ENCODE measurements at places on chromosomes 5 and 9.

GRCh38 chr9:136541709-136542108, 4.1 kb downstream of the NOTCH1 start:
- no peak overlapping the region for H3K4me3 ChIP-seq
- no peak overlapping the region for H3K27ac ChIP-seq
- H3K4me1 ChIP-seq, result 0 out of 2 replicates have a peak, but pooled peaks cover under 1% of the 10 kb centered on the region
- H3K36me3 ChIP-seq, result no peaks in the 10 kb centered on the region
- no peaks in the 10 kb centered on the region for H3K27me3 ChIP-seq
- DNase-seq, result no peak

DNA sequence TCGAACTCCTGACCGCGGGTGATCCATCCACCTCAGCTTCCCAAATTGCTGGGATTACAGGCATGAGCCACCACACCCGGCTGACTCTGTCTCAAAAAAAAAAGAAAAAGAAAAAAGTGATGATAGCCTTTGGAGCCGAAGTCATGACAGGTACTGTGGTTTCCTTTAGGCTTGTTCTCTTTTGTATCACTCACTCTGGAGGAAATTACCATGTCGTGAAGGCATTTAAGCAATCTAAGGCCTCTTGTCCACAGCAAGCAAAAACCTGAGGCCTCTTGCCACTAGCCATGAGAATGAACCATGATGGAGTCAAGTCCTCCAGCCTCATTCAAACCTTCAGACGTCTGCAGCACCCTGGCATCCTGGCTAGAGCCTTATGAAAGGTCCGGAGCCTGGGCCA, 286.1 kb downstream of the RAB3C start:
- H3K27ac ChIP-seq, result no peak overlapping the region
- H3K27me3 ChIP-seq, result peaks cover 28% of the 10 kb centered on the region
- H3K4me1 ChIP-seq, result no peaks in the 10 kb centered on the region
- H3K36me3 ChIP-seq, result no peaks in the 10 kb centered on the region

GRCh38 chr9:75811692-75812091, 78.8 kb upstream of the PCSK5 start:
- H3K27me3 ChIP-seq, result no peaks in the 10 kb centered on the region
- no peak for DNase-seq
- no peak overlapping the region for H3K4me3 ChIP-seq
- no peak overlapping the region for H3K27ac ChIP-seq
- no peaks in the 10 kb centered on the region for H3K4me1 ChIP-seq

DNA sequence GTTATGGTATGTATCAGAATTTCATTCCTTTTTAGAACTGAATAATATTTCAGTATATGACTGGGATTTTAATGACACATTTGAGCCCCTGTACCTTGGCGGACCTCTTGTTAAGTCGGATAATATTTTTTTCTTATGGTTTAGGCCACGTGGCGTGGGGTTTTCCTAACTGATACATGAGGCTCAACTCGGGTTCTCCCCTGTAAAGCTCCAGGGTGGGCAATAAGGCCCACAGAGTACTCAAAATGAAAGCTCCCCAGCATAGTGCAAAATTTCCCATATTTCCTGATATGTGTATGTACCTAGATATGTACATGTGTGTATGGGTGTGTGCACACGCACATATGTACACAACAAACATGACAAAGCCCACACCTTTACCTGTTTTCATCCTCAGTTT, 24.5 kb downstream of the TICAM2 start:
- H3K4me3 ChIP-seq, result no peak overlapping the region
- no peaks in the 10 kb centered on the region for H3K27me3 ChIP-seq
- no peak for DNase-seq
- H3K27ac ChIP-seq, result no peak overlapping the region
- peaks cover 24% of the 10 kb centered on the region for H3K4me1 ChIP-seq

DNA sequence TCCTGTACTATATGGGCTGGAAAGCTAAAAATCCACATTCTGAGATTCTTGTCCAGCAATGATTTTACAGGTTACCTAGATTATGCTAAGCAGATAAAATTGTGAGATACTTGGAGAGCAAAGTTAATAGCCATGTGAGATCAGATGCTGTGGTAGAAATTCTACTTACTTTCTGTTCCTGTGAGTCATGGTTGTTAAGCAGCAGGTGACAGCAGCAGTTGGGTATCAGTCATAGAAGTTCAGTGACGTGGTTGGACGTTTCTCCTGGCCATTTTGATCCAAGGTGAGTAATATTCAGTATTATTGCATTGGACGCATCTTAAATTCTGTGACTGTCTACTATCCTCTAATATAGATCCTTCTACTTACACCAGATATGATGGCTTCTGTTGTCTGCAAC, 524.5 kb downstream of the TMEM38B start:
- no peak overlapping the region for H3K27ac ChIP-seq
- H3K4me3 ChIP-seq, result no peak overlapping the region
- no peaks in the 10 kb centered on the region for H3K4me1 ChIP-seq
- DNase-seq, result no peak
- H3K27me3 ChIP-seq, result no peaks in the 10 kb centered on the region

DNA sequence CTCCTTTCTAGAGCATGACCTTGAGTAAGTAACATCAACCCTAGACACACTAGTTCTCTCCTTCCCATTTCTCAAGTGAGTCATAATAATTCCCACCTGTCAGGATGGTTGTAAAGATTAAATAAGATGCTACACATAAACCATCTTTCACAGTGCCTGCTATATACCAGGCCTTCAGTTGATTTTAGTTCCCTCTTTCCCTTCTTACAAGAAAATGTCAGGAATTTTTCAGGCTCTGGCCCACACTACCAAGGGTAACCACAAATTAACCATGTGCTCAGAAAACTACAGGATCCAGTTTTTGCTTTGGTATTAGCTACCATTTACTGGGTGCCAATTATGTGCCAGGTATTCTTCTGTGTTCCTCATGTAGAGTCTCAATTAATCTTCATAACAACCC, 42.7 kb upstream of the RARS1 start:
- no peaks in the 10 kb centered on the region for H3K4me1 ChIP-seq
- no peaks in the 10 kb centered on the region for H3K36me3 ChIP-seq

DNA sequence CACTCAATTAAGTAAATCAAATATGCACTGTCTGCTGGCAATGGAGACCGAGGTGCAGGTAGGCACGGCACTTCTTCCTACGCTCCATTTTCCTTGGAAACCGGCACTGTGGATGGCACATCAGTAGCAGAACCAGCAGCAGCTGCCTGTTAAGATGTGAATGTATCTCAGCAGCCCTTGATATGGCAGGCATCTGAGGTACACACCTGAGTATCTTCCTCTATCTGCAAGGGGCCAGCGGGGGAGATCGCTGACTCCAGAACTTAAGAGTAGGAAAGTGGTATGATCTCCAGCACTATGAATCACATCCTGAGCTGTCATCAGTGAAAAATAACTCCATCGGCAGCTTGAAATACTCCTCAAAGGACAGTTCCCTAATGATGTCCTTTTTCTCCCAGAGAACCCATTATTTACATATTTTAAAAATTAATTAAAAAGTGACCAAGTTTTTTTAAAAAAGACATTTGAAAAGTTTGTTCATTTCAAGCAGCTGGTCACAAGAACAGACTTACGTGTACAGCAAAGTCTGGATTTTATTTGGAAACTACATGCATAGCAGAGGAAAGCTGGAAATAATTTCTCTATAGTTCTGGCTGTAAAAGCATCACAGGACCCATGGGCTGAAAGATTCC, 97.1 kb downstream of the ADAMTS12 start:
- peak overlapping the region; percentile 51 for H3K4me3 ChIP-seq
- peak; percentile 69 for DNase-seq
- H3K36me3 ChIP-seq, result no peaks in the 10 kb centered on the region
- H3K27ac ChIP-seq, result 0 out of 2 replicates have a peak overlapping the region, but pooled peaks have one; percentile 39

GRCh38 chr9:133371261-133371711, 4.6 kb downstream of the SURF4 start:
- 0 out of 2 replicates have a peak overlapping the region, but pooled peaks have one; percentile 11 for H3K4me3 ChIP-seq
- H3K4me1 ChIP-seq, result peaks cover 56% of the 10 kb centered on the region
- peaks cover 22% of the 10 kb centered on the region for H3K36me3 ChIP-seq

DNA sequence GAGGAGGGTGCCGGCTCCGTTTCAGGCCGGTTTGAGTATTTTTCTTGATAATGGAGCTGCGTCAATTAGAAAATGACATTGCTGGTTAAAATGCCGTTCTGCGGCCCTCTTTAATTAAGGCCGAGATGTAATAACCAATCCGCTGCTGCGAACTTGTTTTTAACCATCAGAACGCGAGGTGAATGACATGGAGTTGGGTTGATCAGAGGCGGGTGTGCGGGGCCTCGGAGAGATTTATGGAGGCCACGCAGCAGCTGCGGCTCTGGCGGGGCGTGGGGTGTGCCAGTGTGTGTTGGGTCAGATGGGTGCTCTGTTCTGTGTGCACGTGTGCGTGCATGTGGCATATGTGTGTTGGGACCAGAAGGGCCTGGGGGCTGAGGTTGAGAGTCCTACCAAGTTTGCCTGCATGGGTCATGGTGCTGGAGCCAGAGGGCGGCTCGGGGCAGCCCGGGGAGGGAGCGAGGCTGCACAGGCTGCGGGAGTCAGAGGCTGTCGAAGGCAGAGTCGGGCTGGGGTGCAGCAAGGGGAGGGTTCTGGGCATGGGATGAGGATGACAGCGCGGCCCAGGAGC, 25.4 kb downstream of the RXRA start:
- no peaks in the 10 kb centered on the region for H3K27me3 ChIP-seq
- 0 out of 2 replicates have a peak, but pooled peaks cover 7% of the 10 kb centered on the region for H3K4me1 ChIP-seq
- no peak overlapping the region for H3K27ac ChIP-seq
- DNase-seq, result no peak
- no peak overlapping the region for H3K4me3 ChIP-seq
- H3K36me3 ChIP-seq, result no peaks in the 10 kb centered on the region

GRCh38 chr9:12880406-12881015, 105.7 kb downstream of the LURAP1L start:
- no peaks in the 10 kb centered on the region for H3K27me3 ChIP-seq
- H3K36me3 ChIP-seq, result no peaks in the 10 kb centered on the region
- H3K27ac ChIP-seq, result no peak overlapping the region
- peaks cover 48% of the 10 kb centered on the region for H3K4me1 ChIP-seq
- DNase-seq, result peak; percentile 0

DNA sequence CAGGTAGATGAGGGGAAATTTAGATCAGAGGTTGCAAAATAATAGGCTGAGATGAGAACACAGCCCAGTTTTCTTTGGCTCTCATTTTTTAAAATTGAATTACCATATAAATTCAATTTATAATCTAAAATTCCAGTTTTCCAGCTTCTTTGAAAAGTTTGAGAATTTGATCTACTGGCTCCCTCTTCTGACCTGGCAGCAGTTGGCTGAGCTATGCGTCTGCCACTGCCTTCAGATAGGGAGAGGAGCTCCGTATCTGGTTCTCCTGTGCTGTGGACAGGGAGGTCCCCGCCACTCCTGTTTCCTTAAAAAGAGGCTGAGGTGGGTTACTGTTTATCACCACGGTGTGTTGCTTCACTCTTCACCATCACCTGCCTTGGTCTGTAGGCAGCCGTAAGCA, 103.7 kb downstream of the ARHGAP26 start:
- H3K36me3 ChIP-seq, result no peaks in the 10 kb centered on the region
- no peak overlapping the region for H3K4me3 ChIP-seq
- no peak overlapping the region for H3K27ac ChIP-seq

- no peak overlapping the region for H3K27ac ChIP-seq
- peak overlapping the region; percentile 46 for H3K4me3 ChIP-seq
- H3K4me1 ChIP-seq, result no peaks in the 10 kb centered on the region
- no peaks in the 10 kb centered on the region for H3K36me3 ChIP-seq
- no peaks in the 10 kb centered on the region for H3K27me3 ChIP-seq
These were observed 118.0 kb downstream of the ESM1 start for GRCh38 chr5:54867310-54867944.

GRCh38 chr5:167528651-167529050, 762.8 kb upstream of the WWC1 start:
- no peak for DNase-seq
- H3K27me3 ChIP-seq, result peaks cover 16% of the 10 kb centered on the region
- H3K36me3 ChIP-seq, result no peaks in the 10 kb centered on the region
- no peak overlapping the region for H3K27ac ChIP-seq

DNA sequence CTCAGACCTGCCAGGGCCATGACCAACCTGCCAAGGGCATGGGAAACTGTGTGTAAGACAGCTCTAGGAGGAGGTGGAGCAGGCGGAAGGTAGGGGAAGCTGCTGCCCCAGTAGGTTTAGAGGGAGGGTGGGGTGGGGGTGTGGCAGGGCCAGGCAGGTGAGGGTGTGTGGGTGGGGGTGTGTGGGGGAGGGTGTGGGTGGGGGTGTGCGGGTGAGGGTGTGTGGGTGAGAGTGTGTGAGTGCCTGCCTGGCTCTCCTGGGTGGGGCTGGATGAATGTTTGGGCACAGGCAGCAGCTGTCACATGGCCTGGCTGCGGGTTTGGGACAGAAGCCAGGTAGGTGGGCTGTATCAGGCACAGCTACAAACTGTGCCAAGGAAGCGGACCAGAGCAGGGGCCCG, 8.8 kb upstream of the N4BP3 start:
- H3K27me3 ChIP-seq, result no peaks in the 10 kb centered on the region
- no peak for DNase-seq
- H3K27ac ChIP-seq, result no peak overlapping the region
- H3K4me1 ChIP-seq, result no peaks in the 10 kb centered on the region

DNA sequence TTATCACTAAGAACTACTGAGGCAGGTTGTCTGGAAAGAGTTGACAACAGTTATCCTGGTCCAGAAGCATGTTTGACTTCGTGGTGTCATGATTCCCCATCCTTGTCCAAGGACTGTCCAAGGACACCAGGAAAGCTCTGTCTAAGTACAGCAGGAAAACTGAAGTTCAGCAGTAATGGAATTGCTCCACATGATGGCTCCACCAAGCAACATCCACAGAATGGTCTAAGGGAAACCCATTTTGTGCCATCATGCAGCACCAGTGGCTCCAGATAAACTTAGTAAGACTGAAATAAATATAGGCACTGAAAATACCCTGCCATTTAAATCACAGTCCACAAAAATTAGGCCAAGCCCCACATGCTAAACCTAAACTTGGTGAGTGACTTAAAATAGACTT, 192.8 kb downstream of the CDH18 start:
- H3K4me3 ChIP-seq, result no peak overlapping the region
- DNase-seq, result peak; percentile 64
- H3K27me3 ChIP-seq, result peaks cover 11% of the 10 kb centered on the region
- H3K4me1 ChIP-seq, result no peaks in the 10 kb centered on the region

GRCh38 chr9:71685394-71685793, 82.9 kb downstream of the CEMIP2 start:
- H3K4me3 ChIP-seq, result no peak overlapping the region
- peaks cover 47% of the 10 kb centered on the region for H3K4me1 ChIP-seq
- peaks cover 31% of the 10 kb centered on the region for H3K36me3 ChIP-seq

DNA sequence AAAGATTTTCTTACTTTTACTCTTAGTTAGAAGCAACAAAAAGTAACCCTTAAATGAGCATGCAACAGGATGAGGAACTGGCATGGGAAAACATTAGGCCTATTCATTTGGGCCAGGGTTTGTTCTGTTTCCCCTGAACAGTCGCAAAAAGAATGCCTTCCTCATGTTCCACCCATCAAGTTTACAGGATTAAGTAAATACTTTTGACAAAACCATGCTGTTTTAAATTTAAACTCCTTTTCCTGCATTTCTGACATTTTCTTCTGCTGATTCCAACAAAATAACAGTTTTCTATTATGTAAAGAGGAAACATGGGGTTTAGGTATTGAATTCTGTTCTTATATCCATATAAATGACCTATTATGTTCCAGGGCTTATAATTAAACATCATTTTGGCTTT, 236.6 kb upstream of the ACTBL2 start:
- no peak overlapping the region for H3K27ac ChIP-seq
- H3K4me3 ChIP-seq, result no peak overlapping the region

GRCh38 chr9:127801955-127802575, 617 bp upstream of the FPGS start:
- H3K4me3 ChIP-seq, result peak overlapping the region; percentile 91
- H3K27me3 ChIP-seq, result no peaks in the 10 kb centered on the region
- H3K27ac ChIP-seq, result peak overlapping the region; percentile 59
- DNase-seq, result peak; percentile 39

- no peak for DNase-seq
- H3K27me3 ChIP-seq, result no peaks in the 10 kb centered on the region
- no peak overlapping the region for H3K4me3 ChIP-seq
- no peaks in the 10 kb centered on the region for H3K4me1 ChIP-seq
- H3K36me3 ChIP-seq, result no peaks in the 10 kb centered on the region
These were observed 21.4 kb upstream of the ICE1 start for GRCh38 chr5:5401095-5401494.
